Naive thymus-derived CD4-positive, alpha-beta T cell (primary cell): ENCODE measurements at places on chromosomes 16 and 17. TPM values are rescaled to one million over a fixed set of nuclear protein-coding genes. Genes with fewer than 3 reads are reported as not detected.
A peak's percentile ranks its signal among the peaks of the same experiment; 100 is the strongest.

- H3K4me1 ChIP-seq: no peaks in the 10 kb centered on the region
- no peak overlapping the region for H3K27ac ChIP-seq
- H3K36me3 ChIP-seq: no peaks in the 10 kb centered on the region
- no peaks in the 10 kb centered on the region for H3K27me3 ChIP-seq
- DNase-seq: peak; percentile 32
Observed at GRCh38 chr17:63911657-63912100, 621 bp upstream of the CSHL1 start.

- no peak overlapping the region for H3K4me3 ChIP-seq
- no peak overlapping the region for H3K27ac ChIP-seq
Observed at GRCh38 chr16:28891964-28892890, 13.9 kb downstream of the ATP2A1 start.

DNA sequence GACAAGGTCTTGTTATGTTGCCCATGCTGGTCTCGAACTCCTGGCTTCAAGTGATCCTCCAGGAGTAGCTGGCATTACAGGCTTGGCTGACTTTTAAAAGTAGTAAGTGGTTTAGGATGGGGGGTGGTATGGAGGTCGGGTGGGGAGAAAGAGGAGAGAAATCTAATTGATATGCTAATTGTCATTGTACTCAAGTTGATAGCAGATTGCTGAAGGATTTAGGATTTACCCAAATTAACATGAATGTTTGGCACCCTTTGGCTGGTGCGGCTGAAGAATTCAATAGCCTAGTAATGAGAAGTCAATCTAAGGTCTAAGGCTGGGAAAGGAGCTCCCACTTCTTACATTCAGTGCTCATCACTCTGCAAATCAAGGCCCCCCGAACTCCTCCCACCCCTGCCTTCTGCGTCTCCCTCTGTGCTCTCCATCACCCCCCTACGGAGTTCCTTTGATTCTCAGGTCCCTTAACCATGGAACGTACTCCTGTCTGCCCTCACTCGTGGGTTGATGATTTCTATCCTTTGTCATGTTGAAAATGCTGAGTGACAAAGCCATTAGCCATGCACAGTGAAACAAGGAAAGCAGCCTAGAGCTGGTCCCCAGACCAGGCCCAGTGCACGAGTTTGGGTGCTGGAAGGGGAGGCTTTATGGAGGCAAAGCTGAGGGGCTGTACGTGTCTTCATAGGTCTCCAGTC is 17.3 kb downstream of the CDH13 start:
- no peaks in the 10 kb centered on the region for H3K36me3 ChIP-seq
- H3K27me3 ChIP-seq: no peaks in the 10 kb centered on the region

- no peak overlapping the region for H3K4me3 ChIP-seq
- no peaks in the 10 kb centered on the region for H3K27me3 ChIP-seq
- H3K4me1 ChIP-seq: no peaks in the 10 kb centered on the region
- peak overlapping the region; percentile 2 for H3K27ac ChIP-seq
Observed at GRCh38 chr16:24980077-24980793, 34.9 kb downstream of the ARHGAP17 start.

GPR139 gene
- not detected for total RNA-seq
